Coronary artery (tissue), 2 donors: ENCODE measurements at places on chromosomes 12 and 14.

- DNase-seq = no peak
These were observed 294.5 kb downstream of the BCL11B start for GRCh38 chr14:98977451-98977850.

- DNase-seq = no peak
These were observed 15.1 kb downstream of the POU6F1 start for GRCh38 chr12:51202718-51203117.

DNA sequence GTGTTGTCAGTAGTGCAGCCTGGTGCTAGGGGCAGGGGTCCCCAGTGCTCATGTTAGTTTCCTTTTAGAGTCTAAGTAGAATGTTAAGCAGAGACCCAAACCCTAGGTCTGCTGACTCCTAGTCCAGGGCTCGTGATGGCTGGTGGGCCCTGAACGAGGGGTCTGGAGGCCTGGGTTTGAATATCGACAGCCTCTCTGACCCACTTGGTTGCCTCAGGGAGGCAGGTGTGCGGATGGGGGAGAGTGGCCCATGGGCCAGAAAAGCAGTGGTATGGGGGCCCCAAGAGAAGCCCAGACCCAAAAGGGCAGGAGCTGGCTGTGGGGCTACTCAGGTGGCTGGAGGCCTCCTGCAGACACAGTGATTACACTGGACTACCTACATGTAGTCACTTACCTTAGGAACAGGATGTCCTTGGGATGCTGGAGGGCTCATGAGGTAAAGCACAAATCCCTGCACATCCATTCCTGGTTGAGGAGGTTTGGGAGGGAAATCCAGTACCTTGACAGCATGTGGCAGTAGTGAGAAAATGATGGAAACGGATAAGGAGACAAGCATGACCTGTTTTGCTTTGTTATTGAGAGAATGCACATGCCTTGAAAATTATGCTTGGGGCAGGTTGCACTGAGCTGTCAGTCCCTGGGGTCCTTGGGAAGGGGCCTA, 1.7 kb upstream of the SLC25A29 start:
- DNase-seq = no peak

DNA sequence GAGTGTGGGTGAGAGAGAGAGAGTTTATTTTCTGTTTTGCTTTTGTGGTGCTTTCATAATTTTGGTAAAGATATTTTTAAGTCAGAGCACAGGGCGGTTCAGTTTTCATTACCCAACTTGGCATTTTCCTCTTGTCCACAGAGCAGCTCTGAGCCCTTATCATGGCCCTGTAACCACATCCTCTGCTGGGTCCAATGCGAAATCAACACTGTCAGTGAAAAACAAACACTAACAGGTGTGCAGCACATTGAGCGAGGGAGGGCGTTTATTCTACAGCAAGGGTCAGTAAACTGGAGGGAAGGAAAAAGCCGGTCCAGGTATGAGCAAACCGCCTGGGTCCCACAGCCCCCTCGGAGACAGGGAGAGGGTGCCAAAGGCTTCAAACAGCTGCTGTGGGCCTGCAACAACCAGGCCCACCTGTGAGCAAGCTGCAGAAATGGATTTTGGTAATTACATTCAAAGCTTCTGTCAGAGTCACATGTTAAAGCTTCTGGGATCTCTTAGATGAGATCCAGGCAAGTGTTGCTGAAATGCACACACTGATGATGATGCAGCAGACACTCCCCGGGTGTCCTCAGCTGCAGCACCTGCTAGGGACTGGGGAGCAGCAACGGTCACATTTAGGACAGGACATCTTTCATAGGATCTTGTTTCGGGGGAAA, 132.7 kb upstream of the DYRK2 start:
- no peak for DNase-seq

DNA sequence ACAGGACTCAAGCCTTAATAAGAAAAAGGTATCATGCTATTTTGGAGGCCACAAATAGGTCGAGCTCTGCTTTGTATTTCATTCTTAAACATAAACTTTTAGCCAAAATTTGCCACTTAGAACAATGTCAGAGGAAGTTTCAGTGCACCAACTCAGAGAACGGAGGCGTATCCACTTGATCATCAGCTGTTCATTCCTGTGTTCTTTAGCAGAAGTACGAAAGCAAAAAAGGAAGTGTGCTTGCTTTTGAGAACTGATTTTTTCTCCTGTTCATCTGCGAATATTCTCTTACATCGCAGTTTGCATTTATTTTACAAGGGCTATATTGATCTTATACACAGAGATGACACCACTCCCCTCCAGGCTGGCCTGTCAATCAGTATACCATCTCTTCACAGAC, 188.6 kb upstream of the SOX5 start:
- no peak for DNase-seq

- no peak for DNase-seq
These were observed 1.4 kb downstream of the MAP3K9 start for GRCh38 chr14:70807898-70808415.

GRCh38 chr12:19402211-19402610, 37.1 kb upstream of the AEBP2 start:
- DNase-seq = no peak

DNA sequence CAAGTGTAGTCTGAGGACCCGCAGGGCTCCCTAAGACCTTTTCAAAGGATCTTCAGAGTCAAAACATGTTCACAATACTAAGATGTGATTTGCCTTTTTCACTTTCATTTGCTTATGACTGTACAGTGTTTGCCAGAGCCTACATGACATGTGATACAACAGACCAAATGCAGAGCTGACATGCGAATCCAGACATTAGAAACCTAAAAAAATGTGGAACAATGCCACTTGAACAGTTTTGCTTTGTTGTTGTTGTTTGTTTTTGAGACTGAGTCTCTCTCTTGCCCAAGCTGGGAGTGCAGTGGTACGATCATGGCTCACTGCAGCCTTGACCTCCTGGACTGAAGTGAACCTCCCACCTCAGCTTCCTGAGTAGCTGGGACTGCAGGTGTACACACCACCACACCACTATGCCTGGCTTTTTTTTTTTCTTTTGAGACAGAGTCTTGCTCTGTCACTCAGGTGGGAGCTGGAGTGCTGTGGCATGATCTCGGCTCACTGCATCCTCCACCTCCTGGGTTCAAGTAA, 5.3 kb upstream of the RAB35 start:
- no peak for DNase-seq

GRCh38 chr14:45906257-45906656, 653.3 kb upstream of the MIS18BP1 start:
- DNase-seq = no peak

DNA sequence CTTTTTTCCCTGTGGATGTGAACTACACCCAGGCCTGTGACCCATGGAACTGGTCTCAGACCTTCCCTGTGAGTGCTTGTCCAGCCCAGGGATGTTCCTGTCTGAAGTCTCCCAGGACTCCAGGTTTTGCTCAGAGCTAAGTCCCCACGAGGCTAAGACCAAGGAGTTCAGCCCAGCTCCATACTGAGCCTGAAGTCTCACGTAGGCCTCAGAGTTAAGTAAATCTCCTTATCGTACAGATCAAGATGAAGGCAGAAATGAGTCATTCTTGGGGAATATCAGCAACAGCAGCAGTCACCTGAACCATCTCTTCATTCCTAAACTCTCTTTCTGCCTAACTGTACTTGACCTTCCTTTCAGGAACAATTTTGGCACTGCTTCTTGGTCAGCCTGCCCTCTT, 139.8 kb downstream of the ANO6 start:
- DNase-seq = no peak

GRCh38 chr12:122981036-122981471, 573 bp downstream of the ARL6IP4 start:
- no peak for DNase-seq

DNA sequence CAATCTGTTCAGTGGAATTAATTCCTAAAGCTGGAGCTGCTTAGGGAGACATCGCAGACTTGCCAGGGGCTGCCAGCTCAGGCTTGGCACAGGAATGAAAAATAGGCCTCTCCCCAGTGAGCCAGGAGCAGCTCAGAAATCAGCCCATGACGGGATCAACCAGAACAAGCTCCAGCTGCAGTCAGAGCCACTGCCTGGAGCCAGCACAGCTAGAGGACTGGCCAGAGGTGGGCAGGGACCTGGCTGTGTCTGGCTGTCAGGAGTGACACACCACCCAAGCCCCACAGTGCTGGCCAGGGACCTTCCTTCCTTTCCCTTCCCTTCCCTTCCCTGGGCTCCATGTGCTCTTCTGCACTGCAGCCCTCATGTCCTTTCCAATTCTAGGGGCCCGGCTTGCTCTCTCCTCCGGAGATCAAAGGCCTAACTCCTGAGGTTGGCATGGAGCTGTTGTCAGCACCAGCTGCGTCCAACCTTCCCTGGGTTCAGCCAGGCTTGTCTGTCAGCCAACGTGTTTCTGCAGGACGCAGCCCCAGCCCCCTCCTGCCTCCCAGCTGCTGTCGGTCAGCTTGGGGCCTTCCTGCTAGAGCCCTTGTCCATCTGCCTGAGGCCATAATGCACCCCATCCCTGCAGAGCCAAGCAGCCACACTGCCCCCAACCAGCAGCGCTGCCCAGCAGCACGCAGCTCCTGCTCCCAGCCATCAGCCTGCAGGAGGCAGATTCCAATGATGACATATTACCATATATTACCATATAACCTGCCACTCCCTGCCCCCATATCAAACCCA, 149.3 kb downstream of the CALM1 start:
- peak; percentile 83 for DNase-seq

DNA sequence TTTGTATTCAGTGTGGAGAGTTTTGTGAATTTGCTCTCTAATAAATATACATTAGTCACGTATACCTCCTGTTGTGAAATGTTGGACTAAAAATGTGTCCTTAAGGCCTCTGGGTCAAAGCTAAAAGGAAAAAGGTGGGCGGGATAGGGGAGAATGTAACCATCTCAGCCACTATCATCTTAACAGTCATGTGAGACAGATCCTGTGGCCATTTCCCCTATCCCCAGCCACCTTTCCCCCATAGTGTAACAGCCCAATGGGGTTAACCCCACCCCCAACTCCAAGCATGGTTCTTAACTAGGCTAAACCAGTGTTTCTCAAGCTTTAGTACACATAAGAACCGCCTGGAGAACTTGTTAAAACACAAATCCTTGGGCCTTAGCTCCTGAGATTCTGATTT, 6.5 kb upstream of the ITPR2 start:
- DNase-seq = no peak

DNA sequence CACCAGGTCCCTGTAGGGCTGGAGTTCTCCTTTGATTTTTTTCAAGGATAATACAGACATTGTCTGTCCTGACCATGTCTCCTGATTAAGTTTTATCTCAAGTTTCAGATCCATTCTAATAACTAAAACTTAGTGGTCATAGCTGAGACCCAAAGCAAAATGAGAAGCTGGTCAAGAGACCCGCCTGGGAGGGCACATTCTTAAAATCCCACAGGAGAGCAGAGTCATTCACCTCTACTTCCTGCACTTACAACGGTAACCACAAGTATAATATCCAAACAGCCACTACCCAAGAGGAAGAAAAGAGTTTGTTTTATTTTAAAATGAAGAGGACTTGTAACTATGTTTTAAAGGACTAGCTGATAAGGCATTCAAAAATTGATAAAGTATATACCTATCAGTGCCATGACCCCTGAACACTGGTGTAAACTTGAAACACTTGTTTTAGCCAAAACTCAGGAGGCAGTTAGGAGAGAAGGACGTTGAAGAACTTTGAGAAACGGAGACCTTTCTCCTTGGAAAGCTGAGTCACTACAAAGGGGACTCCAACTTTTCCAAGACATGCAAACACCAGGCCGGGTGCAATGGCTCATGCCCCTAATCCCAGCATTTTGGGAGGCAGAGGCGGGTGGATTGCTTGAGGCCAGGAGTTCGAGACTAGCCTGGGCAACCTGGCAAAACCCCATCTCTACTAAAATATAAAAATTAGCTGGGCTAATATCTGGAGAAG, 478.2 kb downstream of the GLT1D1 start:
- no peak for DNase-seq

DNA sequence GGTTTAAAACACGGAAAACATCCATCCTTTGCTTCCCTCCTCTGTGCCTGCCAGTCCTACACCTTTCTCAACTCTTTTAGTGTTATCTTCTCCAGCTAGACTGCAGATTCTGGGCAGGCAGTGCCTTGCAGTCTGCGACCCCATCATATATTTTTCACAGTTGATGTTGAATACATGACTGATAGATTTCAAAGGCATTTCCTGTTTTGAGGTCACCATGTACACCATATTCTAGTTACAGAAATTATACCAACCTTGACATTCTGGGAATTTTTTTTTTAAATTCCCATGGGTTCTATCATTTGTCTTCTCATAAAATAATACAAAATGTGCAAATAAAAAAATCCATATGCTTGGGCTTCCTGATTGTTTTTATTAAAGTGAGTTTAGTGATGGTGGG, 16.6 kb downstream of the SOCS2 start:
- DNase-seq = no peak

DNA sequence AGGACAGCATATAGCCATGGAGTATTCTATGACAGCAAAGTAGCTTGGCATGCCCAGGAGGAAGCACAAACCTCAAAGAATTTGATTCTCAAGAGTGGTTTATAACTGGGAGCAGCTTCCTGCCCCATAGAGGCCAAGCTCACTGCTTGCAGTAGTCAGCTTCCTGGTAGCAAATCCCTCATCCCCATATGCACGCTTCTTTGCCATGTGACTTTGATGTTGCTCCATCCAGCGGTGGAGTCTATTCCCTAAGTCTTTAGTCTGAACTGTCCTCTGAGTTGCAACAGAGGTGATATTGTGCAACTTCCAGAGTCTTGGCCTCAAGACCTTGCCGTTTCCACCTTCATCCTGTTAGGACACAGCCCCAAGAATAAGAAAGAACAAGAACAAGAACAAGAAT, 996.8 kb upstream of the TMEM132C start:
- DNase-seq = no peak

DNA sequence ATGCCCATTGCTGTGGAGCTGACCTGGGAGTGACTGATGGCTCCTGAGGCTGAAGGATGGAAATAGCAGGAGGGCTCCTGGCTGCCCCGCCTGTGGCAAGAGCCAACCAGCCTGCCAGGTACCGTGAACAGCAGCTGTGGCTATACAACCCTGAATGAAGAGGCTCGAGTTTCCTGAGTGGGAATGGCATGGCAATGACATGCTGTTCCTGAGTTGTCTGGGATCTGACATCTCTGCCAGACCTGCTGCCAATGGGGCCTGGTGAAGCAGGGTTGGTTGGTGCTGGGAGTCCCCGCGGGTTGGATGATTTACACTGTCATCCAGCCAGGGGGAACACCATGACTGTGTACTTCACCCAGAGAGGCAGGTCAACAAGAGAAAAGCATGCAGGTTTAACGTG, 31.8 kb upstream of the LRRC10 start:
- no peak for DNase-seq

GRCh38 chr14:99717682-99718013, 33.5 kb downstream of the CYP46A1 start:
- DNase-seq = no peak

GRCh38 chr12:124569375-124570148, 2.1 kb upstream of the NCOR2 start:
- DNase-seq = no peak

GRCh38 chr14:77407158-77407557, 16.2 kb downstream of the NOXRED1 start:
- DNase-seq = no peak

GRCh38 chr12:127539226-127539858, 727.6 kb upstream of the TMEM132C start:
- no peak for DNase-seq

- no peak for DNase-seq
These were observed 13.0 kb downstream of the HPD start for GRCh38 chr12:121845701-121846100.

- DNase-seq = no peak
These were observed 12.9 kb downstream of the P2RX4 start for GRCh38 chr12:121222847-121223246.

GRCh38 chr12:95830335-95831089, 28.2 kb upstream of the SNRPF start:
- no peak for DNase-seq
